ENCODE measurements at places on chromosomes 3 and 15.

DNA sequence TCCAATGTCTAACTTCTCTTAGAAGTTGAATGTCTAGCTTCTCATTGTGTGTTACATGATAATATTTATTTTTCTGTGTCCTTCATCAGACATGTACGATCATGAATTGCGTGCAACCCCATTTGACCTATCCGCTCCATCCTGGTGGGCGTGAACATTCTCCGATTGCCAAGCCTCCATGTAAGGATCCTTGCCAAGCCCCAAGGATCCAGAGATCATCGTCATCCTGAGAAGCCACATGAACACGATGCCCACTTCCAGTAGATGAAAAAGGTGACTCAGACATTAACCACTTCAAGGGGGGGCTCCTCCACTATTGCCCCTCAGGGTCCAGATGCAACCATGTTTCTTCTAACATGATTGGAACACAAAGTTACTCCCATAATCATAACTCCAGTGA is 25.5 kb upstream of the KNG1 start:
- DNase-seq, result no peak

DNA sequence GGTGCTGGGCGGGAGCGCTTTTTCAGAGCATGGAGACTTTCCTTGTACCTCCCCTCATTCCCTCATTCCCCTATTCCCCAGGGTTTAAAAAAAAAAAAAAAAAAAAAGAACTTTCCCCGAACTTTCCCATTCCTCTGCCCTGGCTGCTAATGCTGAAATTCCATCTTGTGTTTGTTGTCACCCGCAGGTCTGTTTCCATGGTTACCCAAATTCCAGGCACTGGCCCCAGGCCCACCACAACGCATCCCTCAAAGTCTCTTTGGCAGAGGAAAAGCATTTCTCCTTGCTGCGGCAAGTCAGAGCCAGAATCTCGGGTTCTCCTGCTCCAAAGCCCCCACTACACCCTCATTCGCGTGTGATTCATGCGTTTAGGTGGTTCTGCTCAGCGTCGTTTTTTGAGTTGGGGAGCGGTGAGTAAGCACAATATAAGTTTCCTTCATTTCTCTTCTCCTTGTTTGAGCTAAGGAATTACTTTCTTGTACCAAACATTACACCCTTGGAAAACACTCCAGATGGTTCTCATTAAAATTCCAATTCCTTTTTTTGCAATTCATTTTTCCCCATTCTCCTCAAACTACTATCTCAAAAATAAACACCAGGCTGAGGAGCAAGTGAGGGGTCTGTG is 21.6 kb downstream of the ANAPC13 start:
- DNase-seq, result no peak

GRCh38 chr3:144511346-144511745 is 539.7 kb downstream of the DIPK2A start:
- DNase-seq, result no peak

DNA sequence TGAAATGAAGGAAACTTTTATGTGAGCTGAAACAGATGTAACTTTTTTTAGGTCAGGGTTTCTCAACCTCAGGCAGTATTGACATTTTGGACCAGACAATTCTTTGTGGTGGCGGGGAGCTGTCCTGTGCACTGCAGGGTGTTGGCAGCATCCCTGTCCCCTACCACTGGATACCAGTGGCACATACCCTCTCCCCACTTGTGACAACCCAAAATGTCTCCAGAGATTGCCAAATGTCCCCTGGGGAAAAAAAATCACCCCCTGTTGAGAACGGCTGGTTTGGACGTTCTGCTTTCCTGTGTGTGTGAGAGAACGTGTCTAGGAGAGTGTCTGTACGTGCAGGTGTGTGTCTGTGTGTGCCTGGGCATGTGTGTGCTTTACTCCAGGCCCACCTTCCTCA is 30.7 kb upstream of the GRIP2 start:
- DNase-seq, result no peak

- no peak for DNase-seq
Observed at GRCh38 chr15:67091980-67092677, 26.7 kb downstream of the SMAD3 start.

DNA sequence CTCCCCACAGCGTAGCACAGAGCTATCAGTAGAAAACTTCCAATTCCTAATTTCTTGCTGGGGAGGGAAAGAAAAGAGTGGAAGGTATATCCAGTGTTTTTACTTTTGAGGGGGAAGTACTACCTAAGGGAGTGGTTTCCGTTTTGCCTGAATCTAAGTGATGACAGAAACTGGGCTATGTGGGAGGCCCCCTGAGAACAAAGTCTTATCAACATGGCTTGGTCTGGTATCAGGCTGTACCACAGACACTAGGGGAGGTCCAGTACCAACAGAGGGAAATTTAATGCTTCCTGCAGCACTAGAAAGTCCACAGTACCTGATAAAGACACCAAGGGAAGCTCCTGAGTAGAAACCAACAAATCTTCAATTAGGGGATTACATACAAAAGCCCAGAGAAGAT is 199.2 kb downstream of the IL5RA start:
- no peak for DNase-seq

DNA sequence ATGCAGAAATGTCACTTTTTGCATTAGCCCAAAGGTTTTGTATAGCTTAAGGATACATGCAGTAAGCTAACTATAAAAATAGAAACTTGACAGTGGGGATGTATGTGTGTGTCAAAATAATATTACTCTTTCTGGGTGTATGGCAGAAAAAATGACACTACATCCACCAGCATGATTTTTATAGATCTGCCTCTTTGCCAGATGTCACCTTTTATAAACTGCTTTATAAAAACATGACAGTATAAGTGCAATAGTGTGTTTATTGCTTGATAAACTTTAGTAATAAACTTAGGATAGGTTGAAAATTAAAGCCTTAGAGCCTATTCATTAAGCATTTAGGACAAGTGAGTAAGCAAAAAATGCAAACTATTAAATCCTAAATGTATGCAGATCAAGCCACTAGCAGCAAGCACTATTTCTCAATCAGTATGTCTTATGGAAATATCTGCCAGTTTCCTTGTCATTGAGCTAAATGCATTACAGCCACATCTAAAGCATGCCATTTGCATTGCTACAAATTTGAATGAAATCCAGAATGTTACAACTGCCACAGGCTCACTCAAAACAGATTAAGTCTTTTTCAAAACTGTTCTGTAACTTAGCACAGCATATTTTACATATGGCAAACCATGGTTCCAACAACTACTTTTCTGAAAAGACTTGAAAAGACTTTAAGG is 935.0 kb downstream of the FHIT start:
- DNase-seq, result no peak

Data from NCI-H1436 (cell line).